ENCODE measurements at places on chromosomes 4 and X.

- peak; percentile 43 for DNase-seq
Observed at GRCh38 chr4:176013476-176014247, 52.0 kb upstream of the WDR17 start.

DNA sequence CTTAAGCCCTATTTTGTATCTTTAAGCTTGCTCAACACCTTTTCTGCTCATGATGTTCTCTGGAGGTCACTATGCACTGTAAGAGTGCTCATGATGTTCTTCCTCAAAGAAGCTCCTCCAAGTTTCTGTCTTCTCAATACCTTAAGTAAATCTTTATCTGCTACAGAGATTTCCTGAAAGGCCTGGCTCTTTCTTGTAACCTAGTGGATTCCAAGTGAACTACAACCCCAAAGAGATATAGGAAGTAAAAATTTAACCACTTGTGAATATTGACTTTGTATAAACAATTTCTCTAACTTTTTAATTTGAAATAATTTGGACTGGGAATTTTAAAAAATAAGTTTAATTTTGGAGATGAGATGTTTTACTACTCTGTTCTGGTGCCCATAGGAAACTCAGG lies 39.3 kb upstream of the XK start:
- peak; percentile 9 for DNase-seq

DNA sequence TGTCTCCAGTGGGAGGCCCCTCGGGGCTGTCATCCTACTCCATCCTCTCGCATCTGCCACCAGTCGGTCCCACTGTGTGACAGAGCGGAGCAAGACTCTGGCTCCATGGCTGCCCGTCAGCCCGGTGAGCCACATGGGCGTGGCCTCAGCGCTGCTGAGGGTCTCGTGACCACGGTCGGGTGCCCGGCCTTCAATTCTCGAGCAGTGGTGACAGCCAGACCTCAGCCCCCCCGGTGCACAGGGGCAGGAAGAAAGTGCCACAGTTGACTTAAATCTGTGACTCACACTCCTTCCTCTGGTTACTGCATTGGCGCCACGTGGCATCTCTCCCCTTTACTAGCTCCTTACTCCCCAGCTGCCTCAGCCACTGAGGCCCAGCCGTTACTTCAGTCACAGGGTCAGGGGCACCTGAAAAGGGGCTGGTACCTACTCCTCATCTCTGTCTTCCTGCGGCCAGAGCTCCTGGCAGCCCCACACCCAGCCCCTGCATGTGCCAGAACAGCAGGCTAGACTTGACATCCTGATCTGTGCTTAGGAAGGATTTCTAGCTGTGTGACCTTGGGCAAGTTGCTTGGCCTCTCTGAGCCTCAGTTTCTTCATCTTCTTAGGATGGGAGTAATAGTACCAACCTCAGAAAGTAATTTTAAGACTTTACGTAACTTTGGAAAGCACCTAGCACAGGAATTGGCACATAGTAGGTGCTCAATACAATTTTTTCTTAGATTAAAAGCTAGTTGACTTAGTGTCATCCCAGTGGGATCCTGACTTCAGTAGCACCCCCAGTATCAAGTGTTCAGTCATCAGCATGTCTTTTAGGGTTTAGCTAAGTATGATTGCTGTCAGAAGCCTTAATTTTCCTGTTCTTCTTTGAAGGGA lies 66.1 kb downstream of the TNIP2 start:
- peak; percentile 78 for DNase-seq

DNA sequence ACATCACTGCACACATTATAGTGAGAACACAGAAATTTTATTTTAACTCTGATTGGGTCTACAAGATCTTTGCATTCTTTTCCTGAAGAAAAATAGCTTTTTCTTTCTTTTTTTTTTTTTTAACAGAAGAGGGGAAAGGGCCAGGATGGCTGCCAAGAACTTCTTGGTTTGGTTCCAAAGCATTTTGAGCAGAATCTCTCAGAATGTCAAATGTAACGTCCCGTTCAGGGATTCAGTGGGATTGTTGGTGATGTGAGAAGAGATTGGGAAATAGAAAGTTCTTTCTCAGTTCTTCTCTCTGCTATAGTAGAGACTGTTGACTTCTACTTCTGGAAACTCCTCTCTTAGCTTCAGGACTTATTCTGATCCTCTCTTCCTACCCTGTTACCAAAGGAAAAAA lies 70.9 kb upstream of the CBR4 start:
- DNase-seq: peak; percentile 54

- no peak for DNase-seq
Observed at GRCh38 chr4:105067431-105067830, 79.2 kb upstream of the TET2 start.

DNA sequence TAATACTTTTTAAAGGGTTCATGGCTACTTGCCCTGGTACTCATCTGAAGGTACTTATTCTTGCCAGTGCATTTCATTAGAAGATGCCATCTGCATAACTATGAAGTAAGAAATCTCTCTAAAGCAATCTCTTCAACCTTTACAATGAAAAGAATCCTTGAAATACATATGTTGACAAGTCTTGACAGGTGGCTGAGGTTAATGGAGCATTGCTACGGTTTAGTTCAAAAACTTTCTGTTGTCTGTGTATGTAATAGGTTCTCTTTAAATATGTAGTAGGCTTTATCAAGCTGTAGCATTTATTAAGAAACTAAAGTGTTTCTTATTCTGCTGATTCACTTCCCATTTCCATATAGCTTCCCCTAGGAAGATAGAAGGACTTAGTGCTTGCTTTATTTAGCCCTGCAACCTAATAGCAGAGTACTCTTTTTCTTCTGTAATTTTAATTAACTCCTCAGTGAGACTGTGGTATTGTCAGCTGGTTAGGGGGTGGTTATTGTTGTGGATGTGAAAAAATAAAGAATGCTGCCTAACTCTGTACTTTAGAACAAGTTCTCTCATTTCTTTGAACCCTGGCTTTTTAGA lies 39.3 kb downstream of the SLAIN2 start:
- peak; percentile 64 for DNase-seq

- peak; percentile 32 for DNase-seq
Observed at GRCh38 chr4:26323821-26324220, 3.0 kb downstream of the RBPJ start.

GRCh38 chrX:102883491-102883890 lies 53.6 kb upstream of the RAB40AL start:
- no peak for DNase-seq

DNA sequence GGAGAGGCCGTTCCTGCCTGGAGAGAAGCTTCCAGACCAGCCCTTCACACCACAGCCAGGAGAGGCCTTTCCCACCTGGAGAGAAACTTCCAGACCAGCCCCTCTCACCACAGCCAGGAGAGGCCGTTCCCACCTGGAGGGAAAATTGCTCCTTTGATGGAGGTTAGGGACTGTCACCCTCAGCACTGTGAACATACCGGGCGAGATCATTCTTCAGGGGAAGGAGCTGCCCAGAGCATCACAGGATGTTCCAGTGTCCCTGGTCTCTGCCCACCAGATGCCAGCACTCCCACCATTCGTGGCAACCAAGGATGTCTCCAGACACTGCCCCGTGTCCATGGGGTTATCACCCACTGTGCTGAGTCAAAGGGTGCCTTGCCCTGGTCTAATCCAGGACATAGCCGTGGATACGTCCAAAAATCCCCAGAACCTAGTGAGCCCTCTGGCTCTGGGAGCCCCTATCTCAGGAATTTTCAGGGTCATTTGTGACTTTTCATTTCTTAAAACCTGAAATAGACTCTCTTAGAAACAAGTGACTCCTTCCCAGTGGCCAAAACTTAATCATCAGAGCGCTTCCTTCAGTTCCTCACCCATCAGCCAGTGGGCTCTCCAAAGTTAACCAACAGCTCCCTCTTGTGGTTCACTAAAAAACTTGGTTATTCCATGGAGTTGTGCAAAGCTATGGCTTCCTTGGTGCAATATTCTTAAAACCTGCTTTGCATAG lies 80.2 kb downstream of the CRMP1 start:
- peak; percentile 88 for DNase-seq

- DNase-seq: no peak
Observed at GRCh38 chrX:142686653-142687283, 339.0 kb upstream of the SPANXN4 start.

- DNase-seq: no peak
Observed at GRCh38 chrX:70092247-70092646, 30.0 kb downstream of the OTUD6A start.

- no peak for DNase-seq
Observed at GRCh38 chrX:149628280-149628679, 3.3 kb downstream of the TMEM185A start.
